Skeletal muscle tissue (tissue), 5 donors: ENCODE measurements at places on chromosomes 11 and 22. TPM values are rescaled to one million over a fixed set of nuclear protein-coding genes. Genes with fewer than 3 reads are reported as not detected.

The LRRC4C gene
- 2.1 TPM for total RNA-seq

The PATZ1 gene
- total RNA-seq = 19.8 TPM

The NLRP14 gene
- total RNA-seq = under 0.01 TPM

The POTEH gene
- total RNA-seq = not detected

The MAPK8IP2 gene
- 0.52 TPM for total RNA-seq

The TPP1 gene
- total RNA-seq = 15.7 TPM

The SMIM35 gene
- total RNA-seq = not detected

The ARHGAP20 gene
- 8.9 TPM for total RNA-seq

The RTN4R gene
- total RNA-seq = 2.6 TPM

The CALCA gene
- total RNA-seq = not detected

The NXPE4 gene
- not detected for total RNA-seq

The SAA4 gene
- total RNA-seq = not detected

The ARFIP2 gene
- 14.1 TPM for total RNA-seq

The KCNJ1 gene
- total RNA-seq = not detected

The C2CD3 gene
- total RNA-seq = 13.6 TPM

The SHANK3 gene
- total RNA-seq = 4.2 TPM

The CCDC86 gene
- 4.7 TPM for total RNA-seq

The MS4A14 gene
- under 0.01 TPM for total RNA-seq

The MN1 gene
- total RNA-seq = 2.6 TPM

The APOA4 gene
- total RNA-seq = 0.52 TPM

The TMEM126B gene
- total RNA-seq = 26.1 TPM

The MRGPRE gene
- total RNA-seq = not detected

The BARX2 gene
- total RNA-seq = not detected

The KRTAP5-10 gene
- total RNA-seq = not detected

The MOGAT2 gene
- 0.52 TPM for total RNA-seq

The SLC37A2 gene
- 3.7 TPM for total RNA-seq

The ACTN3 gene
- total RNA-seq = 156 TPM

The MS4A7 gene
- total RNA-seq = 5.2 TPM

The PIWIL4 gene
- 8.9 TPM for total RNA-seq

The SAA1 gene
- total RNA-seq = not detected

The MYO7A gene
- total RNA-seq = 6.3 TPM

The SYT13 gene
- total RNA-seq = 0.52 TPM

The KRTAP5-11 gene
- total RNA-seq = not detected

The AQP11 gene
- total RNA-seq = 0.52 TPM

The GVQW3 gene
- 5.7 TPM for total RNA-seq

The OR4D5 gene
- total RNA-seq = 0.52 TPM

The CRYAB gene
- 37.6 TPM for total RNA-seq

The OR5D13 gene
- total RNA-seq = not detected

The HIRA gene
- 7.3 TPM for total RNA-seq

The VSTM5 gene
- not detected for total RNA-seq

The MLC1 gene
- total RNA-seq = 0.52 TPM

The CFAP68 gene
- 6.8 TPM for total RNA-seq

The NCF4 gene
- total RNA-seq = 6.8 TPM

The CARNS1 gene
- 17.2 TPM for total RNA-seq
